Right lung (tissue), 10 donors: ENCODE measurements at places on chromosomes 7 and 10.

GRCh38 chr7:105940109-105940508, 23.0 kb upstream of the CDHR3 start:
- DNase-seq, result no peak

- DNase-seq, result no peak
Observed at GRCh38 chr10:119340893-119341458, 133.6 kb downstream of the GRK5 start.

GRCh38 chr10:92479547-92479946, 94.3 kb downstream of the IDE start:
- no peak for DNase-seq

DNA sequence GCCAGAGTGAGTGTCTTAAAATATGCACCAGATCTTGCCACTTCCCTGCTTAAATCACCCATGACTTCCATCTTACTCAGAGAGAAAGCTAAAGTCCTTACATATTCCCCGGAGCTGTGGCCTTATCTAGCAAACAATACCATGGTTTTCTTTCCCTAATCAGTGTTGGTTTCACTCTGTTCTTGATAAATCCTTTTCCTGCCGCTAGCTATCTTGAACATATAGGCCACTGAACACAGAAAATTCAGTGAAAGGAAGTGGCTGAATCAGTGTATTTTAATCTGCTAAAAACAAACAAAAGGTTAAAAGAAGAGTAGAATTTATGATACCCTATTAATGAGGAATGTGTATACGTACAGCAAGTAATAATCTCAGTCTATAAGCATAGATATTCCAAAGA, 42.0 kb upstream of the JAZF1 start:
- no peak for DNase-seq

DNA sequence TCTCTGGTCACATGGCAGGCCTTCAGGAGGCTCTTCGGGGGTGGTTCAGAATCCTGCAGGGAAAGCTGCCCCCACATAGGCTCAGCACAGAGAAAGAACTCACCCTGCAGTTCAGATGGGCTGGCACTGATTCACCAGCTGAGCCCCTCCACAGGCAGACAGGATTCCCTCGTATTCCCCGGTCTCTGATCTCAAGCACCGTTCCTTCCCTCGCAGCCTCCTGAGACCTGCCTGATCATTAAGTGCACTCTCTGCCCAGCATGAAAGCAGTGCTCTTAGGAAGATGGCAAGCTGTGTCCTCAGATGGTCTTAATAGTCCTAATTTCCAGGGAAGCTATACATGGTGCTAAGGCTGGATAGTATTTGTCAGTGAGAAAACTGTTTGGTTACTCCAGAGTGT, 78.2 kb upstream of the NPS start:
- DNase-seq, result no peak

GRCh38 chr10:130758529-130758928, 553.0 kb downstream of the TCERG1L start:
- no peak for DNase-seq

DNA sequence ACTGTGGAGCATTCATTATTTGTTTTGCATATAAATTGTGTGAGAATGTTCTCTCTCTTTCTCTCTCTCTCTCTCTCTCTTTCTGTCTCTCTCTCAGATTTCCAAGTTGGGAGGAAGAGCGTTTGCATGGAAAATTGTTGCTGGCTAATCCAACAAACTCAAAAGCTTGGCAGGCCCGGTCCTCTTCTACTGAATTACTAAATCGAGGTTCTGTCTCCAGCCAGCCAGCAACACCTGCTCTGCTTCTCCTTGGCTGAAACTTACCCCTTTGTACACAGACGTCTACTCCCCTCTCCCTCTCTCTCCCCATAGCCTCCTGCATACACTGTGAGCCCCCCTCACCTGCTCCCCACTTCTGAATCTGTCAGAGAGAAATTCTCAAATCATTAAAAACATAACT, 996.4 kb upstream of the AUTS2 start:
- no peak for DNase-seq

GRCh38 chr10:60123172-60123571, 216.8 kb upstream of the CCDC6 start:
- DNase-seq, result no peak

- DNase-seq, result no peak
Observed at GRCh38 chr10:111705021-111705420, 478.5 kb downstream of the GPAM start.

DNA sequence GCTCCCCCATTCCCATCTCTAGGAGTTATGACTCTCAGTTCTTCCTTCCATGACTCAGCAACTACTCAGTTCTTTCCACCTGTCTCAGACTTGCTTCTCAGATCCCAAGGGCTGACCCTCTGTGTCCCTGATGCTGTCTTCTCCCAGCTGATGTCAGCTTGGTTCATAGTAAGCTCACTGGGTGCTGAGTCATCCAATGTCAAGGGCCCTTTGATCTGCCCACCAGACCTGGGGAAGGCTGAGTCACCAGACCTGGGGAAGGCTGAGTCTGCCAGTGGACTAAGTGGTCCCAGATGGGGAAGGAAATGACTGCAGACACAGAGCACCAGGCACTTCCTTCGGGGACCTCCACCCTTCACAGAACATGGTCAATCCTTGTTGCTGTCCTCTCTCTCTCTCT, 76.1 kb upstream of the ZEB1 start:
- DNase-seq, result no peak

GRCh38 chr7:46145412-46145811, 224.3 kb upstream of the IGFBP3 start:
- DNase-seq, result no peak

- no peak for DNase-seq
Observed at GRCh38 chr10:4532467-4532866, 293.5 kb upstream of the AKR1E2 start.

DNA sequence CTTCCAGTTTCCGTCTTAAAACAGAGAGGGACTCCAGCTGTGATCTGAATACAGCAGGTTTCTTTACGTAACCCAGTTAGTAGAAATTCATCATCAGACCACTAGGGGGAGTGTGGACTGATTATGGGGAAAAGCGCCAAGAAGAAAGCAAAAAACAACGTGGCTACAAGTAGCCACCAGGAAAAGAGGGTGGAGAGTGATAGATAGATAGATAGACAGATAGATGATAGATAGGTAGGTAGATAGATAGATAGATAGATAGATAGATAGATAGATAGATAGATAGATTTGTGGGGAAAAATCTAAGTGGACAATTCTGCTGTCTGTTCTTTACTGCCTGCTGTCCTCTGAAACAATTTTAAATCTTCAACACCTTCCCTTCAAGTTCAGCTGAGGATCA, 12.7 kb upstream of the AKR1B10 start:
- DNase-seq, result peak; percentile 51

- DNase-seq, result no peak
Observed at GRCh38 chr10:77159538-77160110, 478.0 kb downstream of the KCNMA1 start.

GRCh38 chr10:17474595-17475323, 20.4 kb upstream of the ST8SIA6 start:
- no peak for DNase-seq

DNA sequence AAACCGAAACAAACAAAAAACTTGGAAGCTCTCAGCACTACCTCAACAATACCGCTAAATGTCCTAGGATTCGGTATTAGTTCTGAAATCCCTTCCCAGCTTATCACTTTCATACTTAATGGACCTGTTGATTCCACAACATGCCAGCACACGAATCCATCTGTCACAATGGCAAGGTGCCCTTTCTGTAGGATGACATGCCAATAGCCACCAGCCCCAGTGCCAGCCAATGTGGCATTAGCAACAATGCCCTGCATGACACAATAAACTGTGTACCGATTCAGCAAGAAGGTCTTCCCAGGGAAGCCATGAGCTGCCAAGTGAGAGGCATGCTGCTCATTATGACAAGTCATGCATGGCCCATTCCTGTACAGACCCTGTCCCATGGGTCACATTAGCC, 35.6 kb upstream of the CHCHD3 start:
- DNase-seq, result no peak

- DNase-seq, result no peak
Observed at GRCh38 chr10:3926258-3926657, 141.2 kb upstream of the KLF6 start.

GRCh38 chr10:123496996-123497660, 169.0 kb upstream of the GPR26 start:
- no peak for DNase-seq

DNA sequence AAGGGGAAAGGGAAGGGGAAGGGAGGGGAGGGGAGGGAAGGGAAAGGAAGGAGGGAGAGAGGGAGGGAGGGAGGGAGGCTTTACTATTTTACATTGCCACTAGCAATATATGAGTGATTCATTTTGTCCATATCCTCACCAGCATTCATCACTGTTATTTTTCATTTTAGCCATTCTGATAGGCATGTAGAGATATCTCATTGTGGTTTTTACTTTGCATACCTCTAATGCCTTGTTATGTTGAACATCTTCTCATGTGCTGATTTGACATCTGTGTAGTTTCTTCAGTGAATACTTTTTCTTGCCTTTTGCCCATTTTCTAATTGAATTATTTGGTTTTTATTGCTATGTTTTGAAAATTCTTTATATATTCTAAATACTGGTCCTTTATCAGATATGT, 52.7 kb downstream of the GCC1 start:
- DNase-seq, result no peak

- DNase-seq, result no peak
Observed at GRCh38 chr10:71969929-71970328, 5.7 kb downstream of the CHST3 start.

DNA sequence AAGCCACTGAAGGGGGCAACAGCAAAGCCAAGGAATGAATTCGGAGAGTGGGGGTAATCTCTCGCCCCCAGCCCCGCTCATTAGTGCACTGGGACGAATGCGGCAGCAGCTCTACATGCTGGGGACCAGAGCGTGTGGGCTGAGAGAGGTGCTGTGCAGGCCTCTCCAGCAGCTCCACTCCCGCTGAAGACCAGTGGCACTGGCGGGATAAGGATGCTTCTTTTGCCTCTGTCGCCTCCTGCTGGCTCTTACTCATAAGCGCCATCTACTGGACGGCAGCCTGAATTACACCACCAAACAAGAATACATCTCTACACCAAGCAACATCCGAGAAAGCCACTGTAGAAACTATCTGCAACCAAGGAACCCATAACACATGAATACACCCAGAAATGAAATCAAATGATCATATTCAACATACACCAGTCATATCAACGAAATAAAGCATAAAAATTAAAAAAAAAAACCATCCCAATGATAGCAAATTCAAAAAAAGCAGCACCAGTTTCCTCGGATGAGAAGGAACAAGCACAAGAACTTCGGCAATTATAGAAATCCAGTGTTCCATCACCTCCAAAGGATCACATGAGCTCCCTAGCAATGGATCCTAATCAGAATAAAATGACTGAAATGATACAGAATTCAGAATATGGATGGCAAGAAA, 79.0 kb upstream of the TMEM168 start:
- no peak for DNase-seq

- no peak for DNase-seq
Observed at GRCh38 chr7:127715901-127716300, 63.9 kb downstream of the SND1 start.

DNA sequence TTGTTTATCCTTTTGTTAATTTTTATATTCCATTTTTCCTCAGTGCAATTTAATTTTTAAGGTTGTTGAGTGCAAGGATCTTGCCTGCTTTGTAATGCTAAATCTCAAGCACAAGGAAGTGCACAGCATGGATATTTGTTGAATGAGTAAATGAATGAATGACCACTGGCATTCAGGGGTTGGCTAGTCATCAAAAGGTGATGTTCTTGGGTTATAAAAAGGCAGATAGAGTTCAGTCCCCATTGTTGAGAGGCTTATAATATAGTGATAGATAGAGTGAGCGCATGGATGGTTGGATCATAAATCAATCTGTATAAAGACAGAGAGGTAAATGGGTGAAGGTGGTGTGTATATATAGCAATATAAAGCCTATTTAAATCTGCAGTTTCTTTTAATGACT, 193.2 kb upstream of the KLF6 start:
- DNase-seq, result no peak

GRCh38 chr10:67783606-67784294, 54.2 kb downstream of the DNAJC12 start:
- DNase-seq, result no peak

DNA sequence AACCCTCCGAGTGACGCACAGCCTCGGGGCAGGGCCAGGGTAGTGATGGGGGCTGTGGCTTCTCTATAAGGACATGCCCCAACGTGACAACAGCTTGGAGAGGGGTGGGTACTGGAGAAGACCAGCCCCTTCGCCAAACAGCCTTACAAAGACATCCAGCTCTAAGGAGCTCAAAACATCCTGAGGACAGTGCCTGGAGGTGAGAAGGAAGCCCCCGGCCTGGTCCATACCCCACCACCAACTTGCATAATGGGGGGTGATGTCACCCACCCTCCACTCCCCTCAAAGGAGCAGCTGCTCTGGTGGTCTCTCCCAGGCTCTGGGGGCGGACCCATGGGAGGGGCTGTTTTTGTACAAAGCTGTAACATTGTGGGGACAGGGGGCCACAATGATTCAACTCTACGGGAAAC, 15.1 kb downstream of the PRSS2 start:
- DNase-seq, result no peak

- no peak for DNase-seq
Observed at GRCh38 chr10:54234832-54235231, 566.2 kb downstream of the PCDH15 start.

GRCh38 chr7:112556633-112557032, 75.8 kb downstream of the LSMEM1 start:
- DNase-seq, result no peak

GRCh38 chr7:72805526-72806494, 22.2 kb downstream of the TYW1B start:
- DNase-seq, result no peak

- peak; percentile 21 for DNase-seq
Observed at GRCh38 chr7:52197221-52197620, 838.2 kb upstream of the POM121L12 start.

DNA sequence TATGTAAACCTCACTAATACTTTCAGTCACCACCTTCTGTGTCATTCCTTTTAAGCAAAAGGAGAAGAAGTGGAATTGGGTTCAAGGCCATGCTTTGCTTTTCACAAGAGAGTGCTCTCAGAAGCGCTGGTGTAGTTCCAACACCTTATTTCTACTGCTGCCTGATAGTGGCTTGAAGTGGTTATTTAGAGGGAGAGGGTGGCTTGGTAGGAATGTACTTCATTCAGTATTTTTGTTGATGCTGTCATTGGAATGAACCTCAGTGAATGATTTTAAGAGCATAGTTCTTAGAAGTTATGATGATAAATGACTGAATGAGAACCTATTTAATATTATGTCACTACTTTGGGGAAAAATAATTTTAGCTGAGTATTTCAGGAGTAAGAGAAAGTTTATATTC, 396.7 kb downstream of the EXOC4 start:
- DNase-seq, result no peak

DNA sequence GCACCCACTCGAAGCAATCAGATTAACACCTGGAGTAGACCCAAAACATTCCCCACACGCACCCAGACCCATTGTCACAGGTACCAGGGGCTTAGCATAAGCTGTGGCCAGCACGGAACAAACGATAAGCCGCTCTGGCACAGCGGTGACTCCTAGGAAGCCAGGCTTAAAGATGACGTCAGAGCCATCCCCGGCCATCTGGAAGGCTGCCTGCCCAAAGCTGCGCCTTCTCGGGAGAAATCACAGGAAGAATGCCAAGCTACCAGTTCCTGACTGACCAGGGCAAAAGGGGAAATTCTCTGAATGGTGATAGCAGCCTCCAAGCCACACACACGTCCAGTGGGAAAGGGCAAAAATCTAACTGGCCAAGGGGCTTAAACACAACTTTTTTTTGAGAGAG, 13.0 kb upstream of the WIPI2 start:
- DNase-seq, result peak; percentile 24

GRCh38 chr10:33858326-33858725, 523.9 kb upstream of the NRP1 start:
- DNase-seq, result no peak
